DND-41 (cell line): ENCODE measurements at places on chromosomes 5 and 9.

DNA sequence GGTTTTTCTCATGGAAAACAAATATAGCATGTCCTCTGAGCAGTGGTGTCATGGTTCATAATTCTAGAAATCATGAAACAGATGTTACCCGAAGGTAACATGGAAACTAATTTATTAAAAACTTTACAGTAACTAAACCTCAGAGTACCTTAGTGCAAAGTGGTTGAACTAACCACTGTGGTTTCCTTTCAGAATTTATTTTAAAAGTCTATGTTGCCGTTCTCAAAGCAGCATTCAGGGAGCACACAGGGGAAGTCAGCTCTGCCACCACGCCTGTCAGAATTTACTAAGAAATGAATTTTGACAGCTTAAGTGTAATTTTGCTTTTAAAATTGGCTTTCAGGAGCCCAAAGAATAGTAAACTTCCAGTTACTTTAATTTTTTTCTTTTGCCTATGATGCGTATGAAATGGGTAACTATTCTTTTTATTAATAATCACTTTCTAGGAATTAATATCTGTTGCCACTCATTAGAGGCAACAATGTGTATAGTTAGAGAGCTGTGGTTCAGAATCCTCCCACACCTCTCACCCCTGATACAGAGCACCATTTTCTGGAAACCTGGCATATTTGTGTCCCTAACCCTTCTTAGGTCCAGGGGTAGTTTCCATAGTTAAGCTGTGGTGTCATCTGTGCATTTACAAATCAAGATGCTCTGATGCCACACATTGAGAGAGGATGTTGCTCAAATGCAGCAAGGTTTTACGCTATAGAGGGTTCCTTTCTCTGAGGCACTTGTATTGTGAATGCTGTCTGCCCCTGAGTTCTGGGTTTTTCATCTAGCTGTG lies 202.6 kb downstream of the ZSWIM6 start:
- DNase-seq, result peak; percentile 6

DNA sequence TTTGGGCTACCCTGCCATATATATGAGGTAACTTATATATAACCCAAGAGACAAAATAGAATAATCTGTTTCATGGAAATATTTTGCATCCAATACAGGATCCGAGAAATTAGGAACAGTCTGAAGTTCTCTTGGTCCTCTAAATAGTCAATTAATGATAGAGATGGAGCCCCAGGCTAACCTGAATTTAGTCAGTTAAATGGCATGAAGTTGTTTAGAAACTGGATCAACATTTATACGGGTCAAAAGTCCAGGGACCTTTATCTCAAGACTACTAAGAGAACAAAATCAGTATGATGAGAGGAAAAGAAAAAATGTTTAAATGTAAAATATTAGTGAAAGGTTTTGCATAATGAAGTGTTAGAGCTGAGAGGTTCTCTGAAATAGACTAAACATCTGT lies 303.3 kb upstream of the ACTBL2 start:
- DNase-seq, result no peak

DNA sequence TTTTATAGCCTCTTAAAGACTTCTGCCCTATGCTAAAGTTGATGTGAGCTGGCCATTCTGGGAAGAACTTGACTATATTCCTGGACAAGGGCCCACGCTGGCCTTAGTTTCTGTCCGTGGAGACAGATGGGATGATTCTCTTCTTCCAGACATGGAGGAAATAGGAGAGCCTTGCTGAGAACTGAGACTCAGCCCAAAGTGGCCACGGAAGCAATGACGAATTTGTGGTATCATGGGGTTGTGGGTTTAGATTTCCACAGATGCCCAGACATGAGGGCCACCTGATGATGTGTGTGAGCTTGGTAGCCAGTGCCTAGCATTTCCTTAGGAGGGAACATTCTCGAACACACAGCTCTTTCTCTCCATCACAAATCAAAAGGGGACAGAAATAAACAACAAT lies 309.1 kb downstream of the NSG2 start:
- DNase-seq, result no peak

DNA sequence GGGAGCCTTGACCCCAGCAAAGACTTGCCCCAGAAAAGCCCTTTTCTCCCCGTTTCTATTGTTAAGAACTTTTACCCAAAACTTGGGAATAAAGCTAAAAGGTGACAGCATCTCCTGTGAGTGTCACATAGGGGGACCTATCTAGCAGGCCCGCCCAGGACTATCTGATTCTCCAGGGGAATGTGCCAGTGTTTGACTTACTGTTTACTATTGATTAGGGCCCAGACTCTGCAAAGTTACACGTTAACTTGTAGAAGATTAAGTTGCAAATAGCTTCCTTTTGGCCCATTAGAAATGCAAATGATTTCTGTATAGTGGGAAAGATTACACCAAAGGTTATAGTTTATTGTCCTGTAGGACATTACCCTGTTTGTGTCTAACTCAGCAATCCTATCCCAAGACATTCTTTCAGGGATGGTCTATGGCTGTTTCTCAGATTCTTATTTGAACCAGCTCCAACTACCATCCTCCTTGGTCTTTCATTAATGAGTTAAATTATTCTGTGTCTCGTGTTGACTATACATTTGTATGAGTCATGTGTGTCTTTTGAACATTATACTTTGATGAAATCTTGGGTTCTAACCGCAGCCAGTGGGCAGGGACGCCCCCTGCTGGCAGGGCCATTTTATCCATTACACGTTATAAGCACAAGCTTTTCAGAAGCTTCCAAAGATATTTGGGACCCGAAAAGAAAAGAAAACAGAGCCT lies 60.7 kb downstream of the HRH2 start:
- peak; percentile 74 for DNase-seq

GRCh38 chr5:115859378-115859777 lies 17.6 kb downstream of the AP3S1 start:
- no peak for DNase-seq

DNA sequence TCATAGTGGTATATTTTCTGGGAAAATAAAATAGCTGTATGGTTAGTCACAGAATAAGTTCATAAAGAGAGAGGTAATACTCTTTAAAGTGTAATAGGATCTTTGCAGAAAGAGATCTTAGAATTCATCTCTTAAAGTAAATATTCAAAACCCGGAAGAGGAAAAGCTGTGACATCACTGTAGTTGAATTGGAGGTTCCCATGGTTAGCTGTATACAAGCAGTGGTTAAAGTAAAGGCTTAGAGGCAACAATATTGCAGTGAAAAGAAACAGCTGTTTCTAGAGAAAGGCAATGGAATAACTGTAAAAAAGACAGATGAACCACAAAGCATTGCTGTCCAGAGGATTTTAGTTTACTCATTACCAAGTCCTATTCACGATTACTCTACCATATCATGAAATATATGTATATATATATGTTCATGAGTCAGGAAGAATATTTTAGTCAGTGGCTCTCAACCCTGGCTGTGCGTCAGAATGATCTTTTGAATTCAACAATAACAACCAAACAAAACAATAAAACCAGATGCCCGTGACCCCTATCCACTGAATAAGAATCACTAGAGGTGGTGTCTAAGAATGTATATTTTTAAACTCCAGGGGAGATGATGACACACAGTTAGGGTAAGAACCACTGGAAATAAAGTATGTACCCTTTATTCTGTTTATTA lies 4.7 kb downstream of the ERCC6L2 start:
- DNase-seq, result no peak
